ENCODE measurements at places on chromosomes 7 and 10. TPM values are rescaled to one million over a fixed set of nuclear protein-coding genes. Genes with fewer than 3 reads are reported as not detected.

- peak; percentile 35 for DNase-seq
Measured at GRCh38 chr10:72694476-72695369, 2.8 kb downstream of the MCU start.

SPACDR gene
- 1.6 TPM for total RNA-seq

DNA sequence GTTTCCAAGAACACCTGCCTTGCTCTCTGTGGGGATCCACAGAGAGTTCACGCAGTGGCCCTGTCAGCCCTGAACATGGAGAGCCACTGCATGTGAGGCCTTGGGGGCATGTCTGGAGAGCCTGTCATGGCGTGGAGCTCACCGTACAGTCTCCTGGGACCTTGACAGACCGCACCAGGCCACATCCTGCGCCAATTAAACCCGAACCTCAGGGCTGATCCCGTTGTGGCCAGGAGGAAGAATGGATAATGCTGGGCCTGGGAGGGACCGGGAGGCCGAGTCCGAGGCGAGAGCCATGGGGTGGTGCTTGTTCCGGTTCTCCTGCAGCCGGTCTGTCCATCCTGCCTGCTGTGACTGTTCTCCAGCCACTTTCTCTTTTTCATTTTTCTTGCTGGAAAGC lies 68.7 kb downstream of the DNAJB6 start:
- DNase-seq: no peak

- DNase-seq: no peak
Measured at GRCh38 chr7:77544518-77544917, 7.4 kb downstream of the PTPN12 start.

DNA sequence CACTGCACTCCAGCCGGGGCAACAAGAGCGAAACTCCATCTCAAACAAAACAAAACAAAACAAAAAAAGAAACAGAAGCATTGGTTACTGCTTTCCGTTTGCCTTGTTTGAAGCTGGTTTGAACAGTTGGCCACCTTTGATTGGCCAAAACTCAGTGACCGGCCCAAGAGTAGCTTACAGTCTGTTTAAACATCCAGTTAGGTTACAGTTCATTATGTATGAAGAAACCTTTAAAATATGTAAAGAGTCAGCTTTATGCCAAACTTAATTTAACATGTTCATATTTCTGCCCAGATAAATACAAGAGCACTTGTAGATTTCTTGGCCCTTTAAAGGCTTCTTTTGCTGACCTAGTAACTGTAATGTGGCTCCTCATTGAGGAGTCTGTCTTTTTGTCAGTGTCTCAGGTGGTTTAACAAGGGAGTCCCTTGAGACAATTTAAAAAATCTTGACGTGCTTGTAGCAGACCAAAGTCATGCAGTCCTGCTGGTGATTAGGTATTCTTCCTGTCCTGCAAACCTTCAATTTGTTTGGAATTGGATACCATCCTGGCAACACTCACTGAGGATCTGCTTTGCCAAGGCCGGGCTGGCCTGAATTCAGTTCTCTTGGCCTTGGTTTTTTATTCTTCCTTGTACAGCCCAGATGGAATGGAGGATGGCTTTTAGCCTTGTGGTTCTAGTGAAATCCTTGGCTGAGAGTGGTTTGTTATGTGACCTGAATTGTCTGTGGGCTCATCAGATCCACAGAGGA lies 128.9 kb downstream of the PLXDC2 start:
- no peak for DNase-seq

GRCh38 chr10:21626457-21627161 lies 92.6 kb downstream of the MLLT10 start:
- DNase-seq: no peak

DNA sequence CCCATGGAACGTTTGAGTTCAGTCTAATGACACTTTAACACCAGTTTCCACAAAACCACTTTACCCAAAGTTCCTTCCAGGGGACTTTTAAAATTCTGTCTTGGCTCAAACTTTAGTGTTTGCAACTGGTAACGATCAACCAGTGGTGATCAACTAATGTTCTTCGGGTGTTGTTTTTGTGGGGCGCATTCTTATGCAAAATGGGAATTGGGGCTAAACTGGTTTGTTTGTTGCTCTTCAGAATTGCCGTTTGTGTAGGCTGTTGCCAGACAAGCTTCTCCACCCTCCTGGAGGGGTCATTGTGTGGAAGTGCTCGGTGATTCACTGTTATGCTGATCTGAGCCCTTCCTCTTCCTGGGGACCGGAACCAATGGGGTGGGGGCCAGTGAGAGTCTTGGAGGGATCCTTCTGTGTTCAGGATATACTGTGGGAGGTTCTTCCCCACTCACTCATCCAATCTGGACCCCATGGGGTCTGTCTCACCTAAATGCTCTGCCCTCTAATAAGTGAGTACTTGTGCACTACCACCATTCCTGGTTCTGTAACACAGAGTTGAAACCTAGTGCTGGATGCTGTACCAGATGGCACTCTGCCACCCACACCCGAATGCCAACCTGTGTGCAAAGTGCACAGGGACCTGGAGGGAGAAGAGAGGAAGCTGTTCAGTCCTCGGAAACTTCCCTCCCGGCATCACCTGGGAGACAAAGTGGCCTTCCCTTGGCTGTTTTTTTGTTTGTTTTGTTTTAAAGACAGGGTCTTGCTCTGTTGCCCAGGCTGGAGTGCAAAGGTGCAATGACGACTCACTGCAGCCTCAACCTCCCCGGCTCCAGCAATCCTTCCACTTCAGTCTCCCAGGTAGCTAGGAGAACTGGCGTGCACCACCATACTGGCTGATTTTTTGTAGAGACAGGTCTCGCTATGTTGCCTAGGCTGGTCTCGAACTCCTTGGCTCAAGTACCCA lies 2.1 kb downstream of the NFE2L3 start:
- DNase-seq: peak; percentile 97

GRCh38 chr10:58453105-58453504 lies 59.6 kb upstream of the BICC1 start:
- no peak for DNase-seq

GRCh38 chr10:117390420-117390819 lies 15.2 kb upstream of the PDZD8 start:
- DNase-seq: no peak

- DNase-seq: no peak
Measured at GRCh38 chr10:61994405-61995219, 93.1 kb downstream of the ARID5B start.

NRF1 gene
- 15.7 TPM for total RNA-seq

DNA sequence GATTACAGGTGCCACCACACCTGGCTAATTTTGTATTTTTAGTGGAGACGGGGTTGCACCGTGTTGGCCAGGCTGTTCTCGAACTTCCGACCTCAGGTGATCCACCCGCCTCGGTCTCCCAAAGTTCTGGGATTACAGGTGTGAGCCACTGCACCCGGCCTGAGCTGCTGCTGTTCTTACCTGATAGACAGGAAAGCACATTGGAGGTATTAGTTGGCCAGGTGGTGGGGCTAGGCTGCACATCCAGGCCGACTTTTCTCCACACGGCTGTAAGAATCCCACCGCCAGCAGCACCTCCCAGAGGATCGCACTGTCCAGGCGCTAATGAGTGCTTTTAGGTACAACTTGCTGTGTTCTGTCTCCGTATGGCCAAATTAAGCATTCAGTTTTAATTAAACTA lies 112.6 kb downstream of the WDR37 start:
- DNase-seq: no peak

CDHR1 gene
- total RNA-seq: not detected

DNA sequence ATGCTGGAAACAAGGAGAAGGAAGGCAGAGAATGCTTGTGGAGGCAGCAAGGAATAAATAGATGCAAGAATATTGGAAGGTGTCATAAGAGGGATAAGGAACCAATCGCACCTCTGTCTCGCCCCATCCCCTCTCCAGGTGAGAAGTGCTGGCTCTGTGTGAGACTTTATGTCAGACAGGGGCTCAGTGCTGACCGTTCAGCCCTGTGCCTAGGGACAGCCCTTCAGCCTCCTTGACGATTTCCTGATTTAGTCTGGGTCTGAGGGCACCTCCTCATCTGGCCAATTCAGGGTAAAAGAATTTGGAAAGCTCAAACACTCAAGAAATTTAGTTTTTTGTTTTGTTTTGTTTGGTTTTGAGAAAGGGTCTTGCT lies 54.9 kb downstream of the FAM241B start:
- DNase-seq: no peak

MCM10 gene
- total RNA-seq: 29.4 TPM

AKR1C2 gene
- 1.9 TPM for total RNA-seq

DNA sequence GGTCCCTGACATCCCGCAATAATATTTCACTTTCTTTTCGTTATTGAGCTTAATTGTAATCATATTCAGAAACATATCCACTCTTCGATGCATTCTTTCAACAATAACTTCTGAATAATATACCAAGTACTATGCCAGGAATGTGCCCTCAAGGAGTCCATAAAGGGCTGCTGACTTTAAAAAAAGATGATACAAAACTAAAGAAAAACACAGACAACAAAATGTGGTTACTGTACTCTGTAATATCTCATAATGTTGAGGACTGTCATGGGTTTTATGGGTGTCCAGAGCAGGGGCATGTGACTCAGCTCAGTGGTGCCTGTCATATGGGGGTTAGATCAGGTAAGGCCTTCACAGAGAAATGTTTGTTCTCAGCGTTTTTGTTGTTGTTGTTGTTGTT lies 73.7 kb downstream of the ARL4A start:
- no peak for DNase-seq

ARL4A gene
- total RNA-seq: 38.5 TPM

DNA sequence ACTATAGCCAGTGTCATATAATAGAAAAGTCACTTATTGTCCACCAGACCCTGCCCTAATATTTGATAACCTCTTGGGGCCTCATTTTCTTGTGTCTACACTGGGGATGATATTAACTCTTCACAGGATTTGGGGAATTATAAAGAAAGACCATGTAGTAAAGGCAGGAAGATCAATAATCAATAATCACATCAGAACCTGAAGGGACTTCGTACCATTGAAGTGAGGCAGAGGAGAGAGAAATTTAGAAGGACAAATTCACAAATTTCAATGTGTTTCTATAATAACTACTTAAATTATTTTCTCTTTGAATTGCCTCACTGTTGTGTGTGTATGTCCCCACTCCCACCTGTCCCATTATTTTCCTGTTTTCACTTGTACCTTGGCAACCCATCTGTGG lies 10.7 kb upstream of the SGMS1 start:
- DNase-seq: no peak

GRCh38 chr10:97771055-97771891 lies 526 bp downstream of the SFRP5 start:
- peak; percentile 51 for DNase-seq

GRCh38 chr10:75230600-75231038 lies 5.1 kb downstream of the COMTD1 start:
- DNase-seq: peak; percentile 73

- peak; percentile 50 for DNase-seq
Measured at GRCh38 chr10:110803830-110804338, 67.8 kb upstream of the PDCD4 start.

CTAGE15 gene
- total RNA-seq: not detected

- no peak for DNase-seq
Measured at GRCh38 chr7:16098058-16098457, 323.3 kb downstream of the CRPPA start.

- DNase-seq: no peak
Measured at GRCh38 chr10:119526621-119527592, 15.6 kb downstream of the RGS10 start.

DRGX gene
- not detected for total RNA-seq

CALY gene
- not detected for total RNA-seq

- DNase-seq: peak; percentile 81
Measured at GRCh38 chr10:35336084-35336831, at the start of gene CCNY. Gene CCNY (plus strand): TSS chr10:35336509. CDS start chr10:35337054, 545 bp downstream.

DNA sequence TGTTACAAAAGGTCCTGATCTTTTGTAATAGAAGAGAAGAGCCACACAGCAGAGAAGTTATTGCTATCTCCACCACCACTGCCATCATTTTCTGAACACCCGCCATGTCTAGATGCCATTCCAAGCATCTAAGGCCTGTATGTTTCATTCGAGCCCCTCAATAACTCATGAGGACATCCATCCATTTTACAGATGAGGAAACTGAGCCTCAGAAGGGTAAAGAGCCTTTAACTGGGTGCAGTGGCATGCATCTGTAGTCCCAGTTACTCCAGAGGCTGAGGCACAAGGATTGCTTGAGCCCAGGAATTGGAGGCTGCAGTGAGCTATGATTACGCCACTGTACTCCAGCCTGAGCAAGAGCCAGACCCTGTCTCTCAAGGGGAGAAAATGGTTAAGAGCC lies 39.3 kb downstream of the UBE2H start:
- DNase-seq: no peak

Measured in Daoy (cell line).